Amniotic epithelial cell (primary cell): ENCODE measurements at places on chromosomes 11 and 22.

DNA sequence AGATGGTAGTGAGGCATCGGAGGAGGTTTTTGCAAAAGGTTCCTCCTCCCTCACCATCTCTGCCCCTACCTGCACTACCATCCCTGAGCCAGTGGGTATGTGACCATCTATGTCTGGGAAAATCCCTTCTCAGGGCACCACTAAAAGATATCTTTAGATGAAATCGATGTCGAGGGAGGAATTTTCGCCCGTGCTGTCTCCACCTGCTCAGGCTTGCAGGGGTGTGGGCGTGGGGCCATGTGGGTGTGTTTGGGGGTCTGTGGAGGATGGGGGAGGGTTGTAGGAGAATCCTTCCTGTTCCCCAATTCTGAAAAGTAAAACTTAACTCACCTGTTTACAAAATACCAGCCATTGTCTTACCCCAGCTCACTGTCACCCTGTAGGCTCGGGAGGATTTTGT, 12.4 kb downstream of the MPPED1 start:
- DNase-seq, result no peak

- DNase-seq, result peak; percentile 28
Observed at GRCh38 chr22:32852395-32853251, 51.1 kb downstream of the TIMP3 start.

DNA sequence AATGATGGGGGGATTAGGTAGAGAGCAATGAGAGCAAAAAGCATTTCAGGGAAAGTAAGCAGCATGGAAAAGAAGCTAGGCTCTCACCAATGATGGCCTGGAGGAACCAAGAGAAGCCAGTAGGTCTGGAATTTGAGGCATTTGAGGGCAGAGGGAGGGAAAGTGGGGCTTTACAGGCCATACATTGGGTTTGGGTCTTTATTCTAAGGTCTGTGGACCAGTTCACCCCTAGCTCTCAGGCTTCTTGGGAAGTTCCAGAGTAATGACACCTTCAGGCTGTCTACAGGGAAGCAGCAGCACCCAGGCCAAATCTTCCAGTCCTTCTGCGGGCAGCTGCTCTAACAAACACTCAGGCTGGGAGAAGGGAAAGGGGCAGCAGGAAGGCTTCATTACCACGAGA, 29.4 kb downstream of the ARFGAP2 start:
- DNase-seq, result no peak

DNA sequence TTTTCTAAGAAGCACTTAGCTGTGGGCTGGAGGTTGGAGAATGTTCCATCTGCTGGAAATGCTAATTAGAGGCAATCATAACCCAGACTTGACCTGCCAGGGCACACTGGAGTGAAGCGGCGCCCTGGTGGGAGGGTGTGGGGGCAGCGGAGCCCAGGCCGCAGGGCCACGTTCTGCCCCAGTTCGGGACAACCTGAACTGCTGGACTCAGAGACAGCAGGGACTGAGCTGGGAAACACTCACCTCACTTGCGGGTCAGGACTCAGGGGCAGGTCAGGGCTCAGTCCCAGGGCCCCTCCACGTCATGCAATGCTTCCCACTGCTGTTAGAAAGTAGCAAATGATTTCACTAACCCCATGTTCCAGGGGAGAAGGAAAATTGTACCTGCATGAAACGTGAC, 316.4 kb downstream of the NTM start:
- DNase-seq, result no peak

GRCh38 chr11:122141725-122142124, 25.7 kb upstream of the BLID start:
- DNase-seq, result no peak

DNA sequence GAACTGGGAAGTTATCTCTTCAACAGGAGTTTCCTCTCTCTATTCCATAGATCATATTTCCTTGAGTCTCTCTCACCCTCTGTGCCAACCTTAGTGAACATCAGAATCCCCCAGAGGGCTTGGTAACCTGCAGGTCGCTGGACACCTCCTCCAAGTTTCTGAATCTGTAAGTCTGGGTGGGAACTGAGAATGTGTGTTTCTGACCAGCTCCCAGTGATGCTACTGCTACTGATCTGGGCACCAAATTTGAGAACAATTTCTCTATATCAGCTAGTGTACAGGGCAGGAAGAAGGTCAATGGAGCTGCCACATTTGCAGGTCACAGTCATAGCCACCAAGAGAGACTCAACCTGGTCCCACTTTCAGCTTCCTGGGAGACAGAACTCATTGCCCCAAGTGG, 62.9 kb downstream of the RCN1 start:
- DNase-seq, result no peak

DNA sequence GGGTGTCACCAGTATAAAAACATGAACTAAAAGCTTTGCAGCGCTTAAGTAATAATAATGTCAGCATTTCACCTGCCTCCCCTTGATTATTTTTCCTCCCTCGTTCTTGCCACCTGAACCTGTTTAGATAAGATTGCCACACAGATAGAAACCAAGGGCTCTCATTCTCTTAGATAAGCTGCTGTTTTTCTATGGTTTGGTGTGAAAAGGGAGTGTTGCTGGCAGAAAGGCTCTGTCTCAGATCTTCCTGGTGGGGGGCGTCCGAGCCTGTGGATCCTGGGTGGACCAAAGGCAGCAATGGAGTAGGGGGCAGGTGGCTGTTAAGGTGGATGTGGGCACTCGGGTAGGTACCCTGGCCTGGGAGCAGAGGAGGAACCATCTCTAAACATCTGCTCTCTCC, 147.5 kb downstream of the ST3GAL4 start:
- no peak for DNase-seq
